CD4-positive, alpha-beta T cell treated with Interleukin-15 for 4 hours (primary cell): ENCODE measurements at places on chromosomes 3 and 15.

DNA sequence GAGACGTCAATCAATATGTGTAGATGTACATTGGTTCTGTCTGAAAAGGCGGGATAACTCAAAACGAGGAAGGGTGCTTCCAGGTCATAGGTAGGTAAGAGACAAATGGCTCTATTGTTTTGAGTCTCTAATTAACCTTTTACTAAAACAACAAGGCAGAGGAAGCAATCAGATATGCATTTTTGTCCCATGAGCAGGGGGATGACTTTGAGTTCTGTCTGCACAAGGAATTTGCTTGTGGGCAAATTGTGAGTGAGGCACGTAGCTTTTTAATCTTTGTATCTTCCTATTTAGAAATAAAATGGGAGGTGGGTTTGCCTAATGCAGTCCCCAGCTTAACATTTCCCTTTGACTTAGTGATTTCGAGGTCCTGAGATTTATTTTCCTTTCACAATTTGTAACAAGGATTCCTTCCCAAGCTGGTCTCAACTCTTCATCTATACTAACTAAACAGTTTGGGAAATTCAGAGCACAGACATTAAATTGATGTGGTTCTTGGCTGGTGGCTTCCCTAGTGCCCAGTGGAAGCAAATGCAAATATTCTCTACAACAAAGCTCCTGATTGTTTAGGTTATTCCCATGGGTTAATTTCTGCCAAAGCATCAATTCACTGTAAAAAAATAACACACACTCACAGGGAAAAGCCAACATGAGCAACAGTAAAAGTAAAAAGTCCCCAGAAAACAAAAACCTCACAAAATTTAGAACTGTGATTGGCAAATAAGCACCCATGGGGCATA, 738.8 kb upstream of the SGO1 start:
- DNase-seq = no peak

DNA sequence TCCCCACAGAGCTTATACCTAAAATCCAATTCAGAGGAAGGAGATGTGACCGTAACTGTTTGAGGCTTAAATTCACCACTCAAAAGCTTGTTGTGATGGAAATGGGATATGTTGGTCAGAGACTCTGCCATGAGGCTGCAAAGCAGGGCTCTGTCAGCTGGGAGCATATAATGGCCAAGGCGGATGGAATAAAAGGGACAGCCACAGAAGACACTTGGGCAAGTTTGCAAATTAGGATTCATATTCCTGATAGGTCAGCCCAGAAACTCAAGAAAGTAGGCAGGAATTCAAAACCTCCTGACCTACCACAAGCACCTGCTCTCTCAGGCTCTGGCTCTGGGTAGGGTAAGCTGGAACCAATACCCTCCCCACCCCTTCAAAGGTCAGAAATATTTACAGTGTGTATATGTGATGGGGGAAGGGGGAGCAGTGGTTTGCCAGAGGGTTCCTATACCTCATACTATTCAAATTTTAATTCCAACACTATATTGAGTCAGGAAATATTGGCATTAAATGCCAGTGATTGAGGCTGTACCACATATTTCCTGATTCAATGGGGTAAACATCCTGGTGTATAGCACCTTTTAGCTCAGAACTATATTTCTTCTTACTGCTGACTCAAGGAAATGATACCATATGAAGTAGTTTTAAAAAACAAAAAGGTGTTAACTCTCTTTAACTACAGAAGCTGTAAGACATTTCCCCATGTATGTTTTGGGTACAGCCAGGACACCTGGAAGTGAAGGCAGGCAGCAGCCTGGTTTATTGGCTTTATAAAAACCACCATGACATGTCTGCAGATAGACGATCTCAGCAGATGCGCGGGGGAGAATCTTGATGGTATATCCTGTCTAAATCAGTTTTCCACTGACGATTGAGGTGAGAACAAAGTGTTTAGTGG, 19.2 kb downstream of the FYCO1 start:
- peak; percentile 40 for DNase-seq

DNA sequence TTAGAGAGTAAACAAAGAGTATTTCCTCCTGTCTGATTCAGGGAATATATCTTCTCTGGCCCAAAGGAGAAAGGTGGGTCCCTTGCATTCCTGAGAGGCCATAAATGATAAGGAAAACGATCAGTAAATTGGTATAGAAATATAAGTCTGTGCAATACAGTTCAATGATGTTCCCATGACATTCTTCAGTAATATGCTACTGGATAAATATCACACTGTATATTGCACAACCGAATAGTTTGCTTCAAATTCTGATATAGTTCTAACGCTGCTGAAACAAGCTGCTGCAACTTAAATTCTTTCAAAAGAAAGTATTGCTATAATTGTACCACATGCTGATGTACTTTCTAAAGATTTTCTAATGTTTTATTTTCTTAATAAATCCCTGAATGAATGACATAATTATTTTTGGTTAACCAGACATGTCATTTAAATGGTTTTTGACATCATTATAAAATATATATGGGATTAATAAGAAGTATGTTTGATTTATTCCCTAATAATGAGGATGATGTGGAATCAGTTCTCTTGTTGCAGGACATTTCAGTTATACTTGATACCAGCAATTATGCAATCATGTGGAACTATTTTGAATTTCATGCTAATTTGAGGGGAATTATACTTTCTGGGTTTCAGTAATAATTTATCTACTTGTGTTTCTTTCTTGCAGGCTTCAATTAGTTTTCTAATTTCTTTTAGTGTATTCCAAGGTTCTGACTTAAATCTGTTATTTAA, 44.9 kb downstream of the FGF7 start:
- DNase-seq = no peak

DNA sequence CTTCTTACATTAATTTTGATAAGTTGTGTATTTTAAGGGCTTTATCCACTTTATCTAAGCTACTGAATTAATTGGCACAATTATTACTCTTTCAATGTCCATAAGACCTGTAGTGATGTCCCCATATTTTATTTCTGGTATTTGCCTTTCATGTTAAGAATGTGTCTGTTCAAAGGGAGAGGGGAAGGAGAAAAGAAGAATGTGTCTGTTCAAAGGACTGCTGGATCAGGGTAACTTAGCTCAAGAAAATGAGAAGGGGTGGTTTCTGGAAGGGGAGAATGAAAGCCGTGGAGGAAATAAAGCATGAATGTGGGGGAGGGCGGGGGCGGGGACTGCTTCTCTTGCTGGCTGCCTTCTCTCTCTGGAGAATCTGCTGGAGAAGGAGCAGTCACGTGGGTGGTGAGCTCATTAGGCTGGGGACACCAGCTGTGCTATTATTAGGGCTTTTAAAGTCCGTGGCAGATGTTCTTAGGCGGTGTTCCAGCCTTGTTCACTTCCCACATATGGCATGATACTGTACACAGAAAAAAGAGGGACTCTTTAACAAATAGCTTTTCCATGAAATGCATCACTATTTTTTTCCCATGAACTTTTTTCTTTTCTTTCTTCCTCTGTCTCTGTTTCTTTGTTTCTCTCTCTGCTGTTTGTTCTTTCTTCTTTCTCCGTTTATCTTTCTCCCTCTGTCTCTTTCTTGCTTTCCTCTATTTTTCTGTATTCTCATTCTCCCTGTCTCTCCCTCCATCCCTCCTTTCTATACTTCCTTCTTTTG, 63.7 kb upstream of the ULK4 start:
- DNase-seq = no peak

GRCh38 chr15:53875139-53875538, 103.1 kb upstream of the UNC13C start:
- DNase-seq = no peak

DNA sequence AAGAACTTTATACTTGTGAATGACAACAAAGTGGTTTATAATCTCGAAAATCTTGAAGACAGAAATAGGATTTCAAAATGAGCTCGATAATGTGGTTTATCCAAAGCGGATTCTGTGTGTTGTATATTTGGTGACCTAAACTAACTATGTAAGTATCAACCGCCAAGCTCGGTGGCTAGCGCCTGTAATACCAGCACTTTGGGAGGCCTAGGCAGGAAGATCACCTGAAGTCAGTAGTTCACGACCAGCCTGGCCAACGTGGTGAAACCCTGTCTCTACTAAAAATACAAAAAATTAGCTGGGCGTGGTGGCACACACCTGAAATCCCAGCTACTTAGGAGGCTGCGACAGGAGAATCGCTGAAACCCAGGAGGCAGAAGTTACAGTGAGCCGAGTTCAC, 2.2 kb downstream of the ATP13A3 start:
- DNase-seq = no peak

DNA sequence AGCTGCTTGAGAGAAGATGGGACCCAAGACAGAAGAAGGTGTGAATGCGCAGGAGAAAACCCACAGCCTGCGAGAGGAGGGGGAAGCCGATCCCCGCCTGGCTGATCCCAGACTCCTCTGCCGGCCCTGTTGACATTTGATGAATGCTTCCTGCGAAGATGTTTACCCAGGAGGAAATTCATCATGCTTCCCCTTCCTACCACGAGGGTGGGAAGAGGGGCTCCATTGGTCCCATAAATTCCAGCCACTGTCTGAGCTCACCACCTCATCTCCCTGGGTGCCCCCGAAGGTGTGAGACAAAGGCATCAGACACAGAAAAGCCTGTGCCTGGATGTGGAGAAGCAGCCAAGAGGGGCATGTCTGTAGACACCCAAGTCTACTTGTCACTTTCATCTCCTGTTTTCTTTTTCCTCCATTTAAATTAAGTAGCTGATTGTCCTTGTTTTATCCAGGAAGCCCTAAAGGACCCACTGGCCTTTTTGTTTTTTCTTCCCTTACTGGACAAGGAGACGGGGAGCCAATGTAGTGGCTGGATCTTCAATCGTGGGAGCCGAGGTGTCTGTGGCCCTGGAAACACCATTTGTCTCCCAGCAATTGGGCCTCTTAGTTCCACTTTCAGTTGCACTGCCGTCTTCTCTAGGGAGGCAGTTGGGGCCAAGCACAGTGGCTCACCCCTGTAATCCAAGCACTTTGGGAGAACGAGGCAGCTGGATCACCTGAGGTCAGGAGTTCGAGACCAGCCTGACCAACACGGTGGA, 95.3 kb upstream of the HES1 start:
- DNase-seq = no peak

DNA sequence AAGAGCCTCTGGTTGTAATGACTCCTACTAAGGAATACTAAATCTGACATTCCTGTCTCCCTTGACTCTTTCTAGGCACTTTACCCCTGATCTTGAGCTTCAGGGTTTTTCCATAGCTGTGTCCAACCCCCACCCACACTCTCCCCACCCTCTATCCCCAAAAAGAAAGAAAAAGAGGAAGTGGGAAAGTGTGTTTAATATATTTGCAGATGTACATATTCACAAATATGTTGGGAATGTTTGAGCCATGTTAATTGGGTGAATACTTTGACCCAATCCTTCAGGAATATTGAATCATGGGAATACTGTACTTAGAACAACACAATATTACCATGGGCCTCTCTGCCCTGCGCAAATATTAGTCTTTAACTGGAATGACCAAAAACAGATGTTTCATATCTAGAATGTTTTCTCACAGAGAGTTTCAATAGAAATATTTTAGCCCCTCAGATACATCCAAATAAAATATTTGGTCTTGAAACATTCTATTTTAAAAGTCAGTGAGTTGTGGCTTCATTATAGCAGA, 19.8 kb upstream of the PFN2 start:
- DNase-seq = no peak

- no peak for DNase-seq
Observed at GRCh38 chr3:42887084-42887483, 11.4 kb upstream of the CYP8B1 start.

GRCh38 chr3:98185180-98185579, 18.7 kb downstream of the OR5H15 start:
- DNase-seq = no peak

- peak; percentile 85 for DNase-seq
Observed at GRCh38 chr3:50194128-50194902, 2.9 kb downstream of the GNAT1 start.

DNA sequence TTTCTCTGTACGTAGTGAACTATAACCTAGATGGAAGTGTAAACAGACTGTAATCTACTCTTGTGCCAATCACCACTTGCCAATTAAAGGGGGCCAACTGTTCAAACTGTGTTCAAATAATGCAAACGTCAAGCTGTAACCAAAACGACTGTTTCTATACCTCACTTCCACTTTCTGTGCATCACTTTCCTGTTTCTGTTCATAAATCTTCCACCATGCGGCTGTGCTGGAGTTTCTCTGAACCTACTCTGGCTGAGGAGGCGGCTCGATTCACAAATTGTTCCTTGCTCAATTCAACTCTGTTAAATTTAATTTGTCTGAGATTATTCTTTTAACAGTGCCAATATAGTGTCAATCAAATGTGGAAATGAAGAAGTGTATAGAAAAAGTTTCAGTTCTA, 206.7 kb upstream of the TBC1D5 start:
- DNase-seq = no peak

GRCh38 chr3:59262076-59262498, 212.3 kb upstream of the CFAP20DC start:
- DNase-seq = no peak

DNA sequence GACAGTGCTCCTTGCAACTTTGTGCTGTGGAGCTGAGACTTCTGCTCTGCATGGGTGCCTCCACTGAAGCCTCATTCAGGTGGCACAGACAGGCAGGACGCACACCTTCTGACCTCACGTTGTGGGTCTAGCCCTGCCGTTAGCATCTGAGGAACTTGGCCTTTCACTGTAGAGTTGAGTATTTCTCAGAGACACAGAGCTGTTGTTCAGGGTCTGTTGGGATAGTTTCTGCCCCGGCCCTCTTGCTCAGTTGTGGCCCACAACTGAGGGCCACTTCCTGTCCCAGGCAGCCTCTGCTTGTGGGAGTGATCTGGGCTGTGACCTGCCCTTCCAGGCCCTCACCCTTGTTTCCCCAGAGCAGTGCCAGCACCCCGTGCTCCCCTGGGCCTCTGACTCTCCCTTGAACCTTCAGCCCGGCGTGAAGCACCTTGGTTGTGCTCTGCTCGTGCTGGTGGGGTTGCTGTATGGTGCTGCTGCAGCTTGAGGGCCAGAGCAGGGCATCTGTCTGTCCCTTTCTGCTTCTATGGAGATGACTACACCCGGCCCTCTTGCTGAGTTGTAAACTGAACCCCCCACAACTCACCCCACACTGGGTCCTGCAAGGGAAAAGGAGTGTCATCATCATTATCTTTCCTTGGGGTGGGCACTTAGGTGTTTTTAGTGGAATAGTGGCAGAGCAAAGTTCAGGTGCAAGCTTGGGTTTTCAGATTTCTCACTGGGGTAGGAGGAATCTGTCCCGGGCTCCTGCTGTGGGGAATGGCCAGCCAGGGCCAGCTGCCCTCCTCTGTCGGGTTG, 11.7 kb downstream of the BAHD1 start:
- no peak for DNase-seq

- no peak for DNase-seq
Observed at GRCh38 chr15:50128266-50128665, 9.2 kb upstream of the ATP8B4 start.

- no peak for DNase-seq
Observed at GRCh38 chr3:11498646-11499045, 145.1 kb downstream of the VGLL4 start.

- no peak for DNase-seq
Observed at GRCh38 chr3:194731506-194732073, 45.9 kb downstream of the FAM43A start.

DNA sequence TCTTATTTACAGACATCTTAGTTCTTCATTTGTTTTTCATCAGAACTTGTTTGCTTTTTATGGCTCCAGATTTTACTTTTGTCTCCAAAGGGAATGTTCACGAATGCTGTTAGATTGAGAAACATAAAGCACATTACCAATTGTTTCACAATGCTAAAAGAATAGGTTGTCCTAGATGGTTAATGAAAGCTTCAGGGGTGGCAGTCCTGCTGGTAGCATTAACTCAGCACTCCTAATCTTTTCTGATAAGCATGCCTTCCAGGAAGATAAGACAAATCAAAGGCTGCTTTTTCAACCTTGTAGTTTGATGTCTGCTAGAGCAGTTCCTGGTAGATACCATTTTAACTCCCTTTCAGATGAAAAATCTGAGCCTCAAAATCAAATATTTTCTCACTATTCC, 619.4 kb downstream of the PYDC2 start:
- no peak for DNase-seq
